Stimulated activated CD8-positive, alpha-beta memory T cell treated with anti-CD3 and anti-CD28 coated beads, Interleukin-4, amount 100 ng/mL, for 1 hour (primary cell): ENCODE measurements at places on chromosomes 7 and 10.

GRCh38 chr7:116432527-116432916 lies 67.0 kb upstream of the CAV2 start:
- DNase-seq, result no peak

DNA sequence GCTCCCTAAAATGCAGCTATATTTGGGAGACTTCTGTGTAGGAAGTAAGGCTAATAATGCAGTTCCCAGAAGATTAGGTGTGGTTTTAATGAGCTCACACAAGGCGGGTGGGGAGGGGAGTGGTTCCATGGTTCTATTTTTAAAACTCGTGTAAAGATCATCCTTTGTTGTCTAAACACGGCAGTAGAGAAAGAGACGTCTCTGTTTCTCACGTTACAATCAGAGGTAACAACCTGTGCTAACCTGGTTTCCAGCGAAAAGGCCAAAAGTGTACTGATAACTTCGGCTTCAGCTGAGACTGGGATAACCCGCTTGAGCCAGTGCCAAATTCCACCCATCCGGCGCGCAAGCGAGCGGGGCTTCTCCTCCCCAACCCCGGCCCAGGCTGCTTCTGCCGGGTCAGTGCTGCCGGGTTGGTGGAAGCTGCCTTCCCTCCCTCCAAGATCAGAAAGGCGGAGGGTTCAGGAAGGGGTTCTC lies 2.5 kb upstream of the MAP3K8 start:
- no peak for DNase-seq

GRCh38 chr7:11552676-11553296 lies 279.2 kb downstream of the THSD7A start:
- no peak for DNase-seq

GRCh38 chr7:963236-964078 lies 9.0 kb upstream of the ADAP1 start:
- no peak for DNase-seq

DNA sequence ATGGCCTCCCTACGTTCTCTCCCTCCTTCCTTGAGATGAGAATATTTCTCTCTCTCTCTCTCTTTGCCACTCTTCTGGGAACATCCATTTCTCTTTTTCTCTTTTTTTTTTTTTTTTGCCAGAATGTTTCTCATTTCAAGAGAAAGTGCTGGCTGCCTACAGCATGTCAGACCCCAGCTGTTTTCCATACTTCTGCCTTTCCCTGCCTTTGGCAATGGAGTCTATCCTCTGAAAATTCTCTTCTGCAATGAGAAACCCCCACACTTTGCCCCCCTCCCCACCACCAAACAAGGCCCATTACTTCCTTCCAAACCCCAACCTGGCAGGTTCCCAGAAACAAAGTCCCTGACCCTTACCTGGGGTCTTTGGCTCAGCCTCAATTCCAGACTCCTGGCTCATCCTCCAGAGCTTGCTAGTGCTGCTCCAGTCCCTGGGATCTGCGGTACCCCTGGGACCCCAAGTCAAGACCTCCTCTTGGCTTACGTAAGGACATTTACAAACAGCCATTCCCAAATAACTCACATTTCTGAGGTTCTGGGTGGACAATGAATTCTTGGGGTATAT lies 17.4 kb upstream of the CCL26 start:
- DNase-seq, result no peak

GRCh38 chr10:120573355-120573754 lies 116.3 kb downstream of the PLPP4 start:
- DNase-seq, result no peak

- no peak for DNase-seq
Observed at GRCh38 chr10:84551437-84552120, 223.2 kb downstream of the CCSER2 start.

- DNase-seq, result no peak
Observed at GRCh38 chr7:70458745-70459144, 673.2 kb upstream of the GALNT17 start.

GRCh38 chr10:88045656-88046415 lies 182.4 kb downstream of the PTEN start:
- no peak for DNase-seq

DNA sequence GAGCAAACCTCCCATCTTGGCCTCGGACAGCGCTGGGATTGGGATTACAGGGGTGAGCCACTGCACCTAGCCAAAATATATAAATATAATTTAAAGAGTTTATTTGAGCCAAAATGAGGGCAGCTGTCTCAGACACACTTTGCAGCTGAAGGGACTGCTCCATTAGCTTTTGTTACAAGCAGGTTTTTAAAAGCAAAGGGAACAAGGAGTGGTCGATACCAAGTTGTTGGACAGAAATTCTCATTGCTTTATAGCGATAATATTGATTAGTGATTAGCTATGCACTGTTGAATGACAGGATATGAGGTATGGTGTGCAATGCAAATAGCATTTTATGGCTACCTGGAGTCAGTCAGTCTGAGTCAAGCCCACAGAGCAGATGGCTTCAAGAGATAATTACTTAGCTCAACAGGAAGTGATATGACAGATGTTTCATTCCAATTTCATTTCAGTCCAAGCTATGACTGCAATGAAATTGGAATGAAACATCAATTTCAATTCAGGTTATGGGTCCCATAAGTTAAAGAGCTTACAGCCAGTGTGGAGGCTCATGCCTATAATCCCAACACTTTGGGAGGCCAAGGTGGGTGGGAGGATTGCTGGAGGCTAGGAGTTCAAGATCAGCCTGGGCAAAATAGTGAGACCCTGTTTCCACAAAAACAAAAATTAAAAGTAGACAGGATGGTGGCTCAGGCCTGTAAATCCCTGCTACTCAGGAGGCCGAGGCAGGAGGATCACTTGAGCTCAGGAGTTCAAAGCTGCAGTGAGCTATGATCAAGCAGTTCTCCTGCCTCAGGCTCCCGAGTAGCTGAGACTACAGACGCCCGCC lies 23.1 kb downstream of the TYW1 start:
- no peak for DNase-seq

- no peak for DNase-seq
Observed at GRCh38 chr10:116170815-116171250, 102.2 kb downstream of the GFRA1 start.
